SHP77 treated with DMSO at 0.1 percent for 48 hours (cell line): ENCODE measurements at places on chromosomes 3 and 15.

DNA sequence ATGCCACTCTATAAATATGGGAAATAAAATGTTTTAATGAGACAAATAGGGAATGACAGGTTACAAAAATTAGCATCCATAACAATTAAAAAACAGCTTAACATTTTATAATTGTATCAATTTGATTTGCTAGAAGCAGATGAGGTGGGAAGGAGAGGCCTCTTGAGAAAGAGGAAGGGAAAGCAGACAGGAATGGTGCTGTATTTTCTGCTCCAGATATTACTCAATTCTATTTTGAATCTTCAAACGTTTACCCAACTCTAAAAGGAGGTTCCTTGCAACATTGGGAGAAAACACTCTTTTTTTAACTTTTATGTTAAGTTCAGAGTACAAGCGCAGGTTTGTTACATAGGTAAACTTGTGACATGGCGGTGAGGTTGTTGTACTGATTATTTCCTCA, 44.9 kb upstream of the ALDH1A3 start:
- DNase-seq: no peak

GRCh38 chr3:30625541-30626438, 19.4 kb downstream of the TGFBR2 start:
- DNase-seq: no peak

DNA sequence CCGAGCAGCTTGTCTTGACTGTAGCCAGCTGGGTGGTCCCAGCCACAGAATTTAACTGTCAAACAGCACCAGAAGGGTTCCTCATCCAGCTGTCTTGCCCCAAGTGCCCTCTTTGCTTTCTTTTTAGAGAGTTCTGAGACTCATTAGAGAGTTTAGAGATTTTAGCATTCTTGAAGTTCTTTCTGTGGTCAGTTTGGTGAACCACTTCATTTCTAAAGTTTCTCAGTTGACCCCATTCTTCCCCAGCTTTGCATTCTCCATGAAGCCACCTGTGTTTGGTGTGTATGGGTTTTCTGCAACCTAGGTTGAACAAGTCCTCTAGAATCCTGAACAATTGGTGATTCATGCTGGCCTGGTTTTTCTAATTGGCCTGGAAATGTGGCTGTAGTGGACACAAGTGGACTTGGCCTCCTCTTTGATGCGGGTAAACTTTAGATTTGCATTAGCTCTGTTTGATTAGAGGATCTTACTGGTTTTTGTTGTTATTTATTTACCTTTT, 33.7 kb downstream of the FLNB start:
- no peak for DNase-seq

- DNase-seq: no peak
These were observed 80.1 kb downstream of the LEKR1 start for GRCh38 chr3:156906275-156906674.

GRCh38 chr3:65379223-65379622, 659.5 kb downstream of the MAGI1 start:
- no peak for DNase-seq

- DNase-seq: no peak
These were observed 35.1 kb downstream of the PDCD6IP start for GRCh38 chr3:33833408-33834095.

DNA sequence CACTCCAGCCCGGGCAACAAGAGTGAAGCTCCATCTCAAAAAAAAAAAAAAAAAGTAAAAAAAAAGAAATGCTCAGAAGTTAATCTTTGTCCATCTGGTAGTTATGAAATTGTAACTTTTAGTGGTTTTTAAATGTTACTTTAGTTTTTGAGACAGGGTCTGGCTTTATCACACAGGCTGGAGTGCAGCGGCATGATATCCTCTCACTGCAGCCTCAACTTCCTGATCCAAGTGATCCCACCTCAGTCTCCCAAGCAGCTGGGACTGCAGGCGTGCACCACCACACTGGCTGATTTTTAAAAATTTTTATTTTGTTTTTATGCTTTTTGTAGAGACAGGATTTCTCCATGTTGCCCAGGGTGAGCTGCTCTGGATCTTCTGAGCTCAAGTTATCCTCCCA, 1.3 kb downstream of the RNU5B-1 start:
- DNase-seq: no peak

GRCh38 chr15:44219073-44219472, 24.0 kb upstream of the FRMD5 start:
- DNase-seq: no peak
